Fibroblast of skin of left biceps (primary cell): ENCODE measurements at places on chromosomes 1 and 21.

GRCh38 chr1:8871965-8872399 lies 6.5 kb downstream of the ENO1 start:
- no peak for DNase-seq

GRCh38 chr1:64019818-64020217 lies 183.6 kb upstream of the UBE2U start:
- DNase-seq, result no peak

GRCh38 chr1:22245726-22246125 lies 102.8 kb upstream of the WNT4 start:
- DNase-seq, result no peak

- DNase-seq, result no peak
Observed at GRCh38 chr1:65625528-65625927, 167.2 kb upstream of the PDE4B start.

- no peak for DNase-seq
Observed at GRCh38 chr1:227242811-227243682, 75.2 kb downstream of the CDC42BPA start.

GRCh38 chr21:36891692-36892091 lies 74.8 kb downstream of the HLCS start:
- no peak for DNase-seq

GRCh38 chr21:27793901-27794300 lies 827.0 kb upstream of the ADAMTS5 start:
- DNase-seq, result no peak

DNA sequence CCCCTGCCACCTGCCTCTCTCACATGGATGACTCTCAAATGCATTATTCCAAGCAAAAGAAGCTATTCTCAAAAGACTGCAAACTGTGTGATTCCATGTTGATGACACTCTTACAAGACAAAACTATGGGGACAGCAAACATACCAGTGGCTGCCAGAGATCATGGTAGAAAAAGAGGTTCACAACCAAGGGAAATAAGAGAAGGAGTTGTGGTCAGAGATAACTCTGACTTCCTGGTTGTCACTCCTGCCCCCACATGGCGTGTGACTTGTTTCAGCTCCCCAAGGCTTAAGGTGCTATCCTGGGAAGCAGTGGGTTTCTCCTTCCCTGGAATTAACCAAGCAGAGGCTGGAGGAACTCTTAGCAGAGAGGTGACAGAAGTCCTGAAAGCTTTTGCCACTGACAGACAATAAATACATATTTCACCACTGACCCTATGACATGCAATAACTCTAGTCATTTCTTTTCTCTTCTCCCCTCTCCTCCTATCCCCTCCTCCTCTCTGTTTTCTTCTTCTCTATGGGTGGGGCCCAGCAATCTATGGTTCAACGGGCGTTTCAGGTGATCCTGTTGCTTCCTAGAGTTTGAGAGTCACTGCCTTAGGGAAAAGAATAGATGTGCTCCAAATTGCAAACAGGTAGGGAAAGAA lies 185.1 kb downstream of the FCRL5 start:
- DNase-seq, result no peak

- DNase-seq, result no peak
Observed at GRCh38 chr1:21118167-21118566, 58.5 kb downstream of the EIF4G3 start.

GRCh38 chr1:95451054-95451453 lies 217.0 kb downstream of the RWDD3 start:
- DNase-seq, result no peak

GRCh38 chr1:52435650-52436049 lies 31.2 kb downstream of the PRPF38A start:
- DNase-seq, result no peak

DNA sequence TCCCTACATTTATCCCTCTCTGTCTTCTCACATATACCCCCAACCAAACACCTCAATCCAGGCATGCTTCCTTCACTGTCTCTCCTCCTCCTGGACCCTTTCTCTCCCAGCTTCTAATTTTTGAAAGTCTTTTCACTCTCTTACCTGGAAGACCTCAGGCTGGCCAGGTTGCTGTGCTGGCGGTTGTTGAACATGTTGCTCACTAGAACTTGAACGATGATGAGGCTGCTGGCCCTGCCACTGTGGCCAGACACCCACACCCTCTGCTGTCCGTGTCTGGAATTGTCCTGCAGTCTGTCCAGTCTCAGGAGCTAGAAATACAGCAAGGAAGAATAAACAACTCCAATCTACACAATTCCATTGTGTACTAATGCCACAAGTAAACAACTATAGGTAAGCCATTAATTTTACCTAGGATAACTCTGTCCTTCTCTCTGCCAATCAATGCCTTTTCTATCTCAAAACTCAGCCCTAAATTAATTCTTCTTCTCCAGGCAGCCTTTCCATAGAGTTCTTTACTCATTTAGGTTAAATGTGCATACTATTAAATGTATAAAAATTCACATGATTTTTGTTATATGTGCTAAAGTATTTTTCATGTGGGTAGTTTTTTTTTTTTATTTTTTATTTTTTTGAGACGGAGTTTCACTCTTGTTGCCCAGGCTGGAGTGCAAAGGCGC lies 5.1 kb upstream of the CTSK start:
- no peak for DNase-seq

DNA sequence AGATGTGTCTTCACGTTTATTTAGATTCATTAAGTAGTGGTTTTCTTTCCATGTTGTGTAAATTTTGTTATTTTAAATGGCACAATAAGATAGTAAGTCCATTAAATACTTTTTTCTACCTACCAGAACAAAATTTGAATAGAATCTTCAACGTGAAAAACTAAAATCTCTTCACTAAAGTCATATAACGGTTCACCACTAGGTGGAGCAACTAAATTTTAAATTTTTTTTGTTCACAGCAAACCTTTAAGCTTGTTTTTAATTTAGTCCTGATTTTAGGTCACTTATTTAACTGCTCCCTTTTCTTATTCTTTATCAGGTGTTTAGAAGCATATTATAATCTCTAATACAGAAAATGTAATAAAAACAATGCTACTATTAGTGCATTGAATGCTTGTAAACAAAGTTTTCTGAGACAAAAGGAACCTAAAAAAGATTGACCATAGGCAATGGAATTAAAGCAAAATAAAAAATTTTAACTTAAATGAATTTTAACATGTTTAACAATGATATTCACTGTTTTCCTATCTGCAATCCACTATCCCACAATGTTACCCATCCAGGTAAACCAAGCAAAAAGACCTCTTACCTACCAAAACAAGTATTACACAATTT lies 28.3 kb upstream of the PKN2 start:
- DNase-seq, result no peak

- no peak for DNase-seq
Observed at GRCh38 chr1:242128951-242129502, 130.1 kb upstream of the MAP1LC3C start.

- no peak for DNase-seq
Observed at GRCh38 chr1:204645251-204645650, 40.3 kb downstream of the LRRN2 start.

DNA sequence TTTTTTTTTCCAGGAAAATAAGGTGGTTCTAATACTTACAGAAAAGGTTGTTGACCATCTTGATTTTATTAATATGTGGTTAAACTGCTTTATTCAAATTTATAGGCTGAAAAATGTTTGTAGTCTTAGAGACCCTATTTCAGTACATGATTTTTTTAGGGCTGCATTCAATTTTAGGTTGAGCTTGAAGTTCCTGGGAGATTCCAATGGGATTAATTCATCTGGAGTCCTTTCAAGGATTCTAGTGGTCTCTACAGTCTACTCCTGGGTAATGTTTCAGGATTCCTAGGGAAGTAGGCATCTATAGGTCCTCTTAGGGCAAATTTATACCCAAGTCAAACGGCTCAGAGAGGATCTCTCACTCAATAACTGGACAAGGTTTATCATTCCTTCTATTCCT lies 126.7 kb downstream of the HMCN1 start:
- peak; percentile 57 for DNase-seq

DNA sequence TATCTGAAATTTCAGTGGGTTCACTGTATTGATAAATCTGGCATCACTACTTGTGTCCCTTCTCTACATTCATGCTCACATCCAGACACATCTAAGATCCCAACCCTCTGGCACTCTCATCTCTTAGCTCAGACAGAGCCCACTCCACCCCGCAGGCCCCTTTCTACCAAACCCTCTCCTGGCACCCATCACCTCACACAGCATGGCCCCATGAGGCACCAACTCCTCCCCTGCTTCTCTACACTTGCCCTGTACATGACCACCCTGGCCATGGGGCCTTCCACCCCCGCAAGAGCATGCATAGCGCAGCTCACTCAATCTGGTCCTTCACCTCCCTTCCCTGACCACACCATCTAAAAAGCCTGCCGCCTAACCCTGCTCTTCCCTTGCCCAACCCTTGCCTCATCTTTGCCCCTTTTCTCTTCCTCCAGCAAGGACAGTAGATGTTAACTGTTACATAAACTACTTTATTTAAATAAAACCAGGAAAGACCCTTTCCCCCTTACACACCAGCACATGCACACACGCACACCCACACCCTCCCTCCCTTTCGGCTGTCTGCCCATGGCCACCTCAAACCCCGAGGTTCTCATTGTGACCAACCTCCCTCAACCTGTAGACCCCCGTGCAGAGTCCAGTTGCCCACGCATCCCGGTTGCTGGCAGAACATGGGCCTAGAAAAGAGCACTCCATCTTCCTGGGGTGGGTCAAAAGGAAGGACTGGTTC lies 15.6 kb downstream of the SH3BP5L start:
- no peak for DNase-seq

DNA sequence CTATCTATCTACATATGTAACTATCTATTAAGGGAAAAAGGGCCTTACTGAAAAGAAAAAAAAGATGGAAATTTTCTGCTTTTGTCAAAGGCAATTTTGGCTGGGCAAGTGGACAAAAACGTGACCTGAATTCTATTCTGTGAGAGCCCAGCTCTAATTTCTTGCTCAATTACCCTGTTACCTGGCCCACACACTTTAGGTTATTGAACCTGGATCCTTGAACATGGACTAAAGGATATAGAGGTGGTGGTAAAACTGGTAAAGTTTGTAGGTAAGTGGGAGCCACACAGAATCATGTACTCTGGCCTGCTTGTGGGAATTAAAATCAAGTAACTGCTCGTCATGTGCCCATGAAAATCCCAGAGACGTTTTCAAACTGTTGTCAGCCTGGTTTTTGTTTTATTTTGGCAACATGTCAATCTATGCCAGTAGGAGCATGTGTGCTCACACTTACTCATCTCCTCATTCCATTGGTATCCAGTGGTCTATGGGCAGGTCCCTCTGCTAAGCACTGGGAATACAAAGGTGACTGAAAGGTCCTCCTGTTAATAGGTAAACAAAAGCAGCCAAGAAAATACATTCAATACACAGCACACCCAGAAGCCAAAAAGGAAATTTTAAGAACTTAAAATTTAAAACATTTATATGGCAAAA lies 113.7 kb upstream of the WARS2 start:
- DNase-seq, result no peak

DNA sequence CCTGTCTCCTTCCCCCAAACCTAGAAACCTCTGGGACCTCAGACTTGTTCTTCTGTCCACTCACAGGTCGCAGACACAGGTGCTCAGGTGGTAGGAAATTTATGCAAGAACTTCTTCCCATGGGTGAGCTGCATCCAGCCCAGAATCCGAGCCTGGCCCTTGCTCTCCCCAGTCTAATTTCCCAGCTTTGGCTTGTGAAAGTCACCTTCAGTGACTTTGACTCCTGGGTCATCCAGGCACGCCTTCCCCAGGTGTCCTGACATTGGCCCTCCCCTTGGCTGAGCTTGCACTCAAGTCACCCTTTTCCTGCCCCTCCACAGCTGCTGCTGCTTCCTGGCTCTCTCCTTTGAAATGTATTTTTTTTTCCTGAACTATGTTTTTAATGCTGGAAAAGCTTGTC lies 6.6 kb downstream of the IPO13 start:
- no peak for DNase-seq

DNA sequence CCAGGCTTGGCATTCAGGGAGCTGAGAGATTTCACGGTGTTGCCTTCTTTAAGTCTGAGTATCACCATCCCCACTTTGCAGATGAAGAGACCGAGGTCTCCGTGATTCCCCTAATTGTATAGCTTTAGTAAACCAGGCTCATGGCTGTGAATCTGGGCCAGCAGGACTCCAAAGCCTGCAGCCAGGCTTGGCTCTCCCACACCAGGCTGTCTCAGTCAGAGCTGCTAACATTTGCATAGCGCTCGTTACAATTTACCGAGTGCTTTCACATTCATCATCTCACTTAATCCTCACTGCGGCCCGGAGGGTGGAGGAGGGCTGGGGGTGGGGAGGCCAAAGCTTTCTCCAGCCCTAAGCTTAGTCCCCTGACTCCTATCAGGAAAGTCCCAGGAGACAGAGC lies 11.7 kb downstream of the C1orf94 start:
- no peak for DNase-seq

DNA sequence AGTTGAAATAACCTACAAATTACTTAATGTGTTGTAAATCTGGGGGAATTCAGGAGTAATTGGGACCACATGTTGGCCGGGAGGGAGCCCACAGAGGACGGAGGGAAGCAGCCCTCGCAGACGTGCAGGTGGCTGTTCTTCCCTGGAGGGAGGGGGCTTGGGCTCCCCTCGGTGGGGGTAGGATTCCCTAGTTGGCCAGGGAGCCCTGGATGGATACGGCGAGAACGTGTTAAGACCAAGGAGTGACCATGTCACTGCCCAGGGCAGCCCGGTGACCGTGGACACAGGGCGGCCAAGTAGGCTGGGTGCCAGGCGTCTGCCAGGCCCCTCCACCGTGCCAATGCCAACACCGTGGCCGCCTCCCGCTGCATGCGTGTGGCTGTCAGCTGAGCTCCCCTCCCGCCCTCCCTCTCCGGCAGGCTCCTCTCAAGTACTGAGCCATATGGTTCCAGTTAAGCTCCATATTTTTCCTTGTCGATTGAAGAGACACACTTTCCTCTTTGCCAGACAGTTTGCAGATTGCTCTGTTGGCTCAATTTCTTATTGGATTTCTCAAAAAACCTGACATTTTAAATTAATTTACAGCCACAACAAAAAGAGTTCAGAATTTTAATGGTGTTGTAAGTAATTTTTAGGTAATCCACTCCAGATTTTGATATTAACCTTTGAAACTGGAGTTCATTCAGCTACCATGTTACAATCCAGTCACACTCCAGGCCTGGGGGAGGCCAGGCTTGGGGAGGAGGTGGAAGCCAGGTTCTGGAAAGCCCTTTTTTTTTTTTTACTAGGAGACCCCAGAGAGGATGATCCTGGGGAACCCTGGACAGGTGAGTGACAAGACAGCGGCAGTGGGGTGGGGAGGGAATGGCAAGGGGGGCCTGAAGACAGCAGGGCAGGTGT lies 71.2 kb downstream of the CASZ1 start:
- peak; percentile 80 for DNase-seq

DNA sequence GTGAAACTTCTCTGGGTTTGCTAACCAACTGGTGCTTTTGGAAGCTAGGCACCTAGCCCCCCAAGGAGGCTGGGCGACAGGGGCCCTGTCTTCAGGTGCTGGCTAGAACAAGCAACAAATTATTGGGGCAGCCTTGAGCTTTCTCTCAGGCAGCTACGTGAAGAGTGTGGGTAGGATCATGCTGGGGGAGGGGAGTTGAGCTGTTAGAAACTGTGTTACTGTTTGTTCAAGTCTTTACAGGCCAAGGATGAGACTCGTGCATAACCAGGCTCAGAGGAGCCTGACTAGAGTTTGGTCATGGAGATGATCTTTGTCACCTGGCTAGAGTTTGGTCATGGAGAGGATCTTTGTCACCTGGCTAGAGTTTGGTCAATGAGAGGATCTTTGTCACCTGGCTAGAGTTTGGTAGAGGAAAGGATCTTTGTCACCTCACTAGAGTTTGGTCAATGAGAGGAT lies 12.6 kb upstream of the SCCPDH start:
- DNase-seq, result no peak
